ENCODE measurements at places on chromosomes 4 and X.
A peak's percentile ranks its signal among the peaks of the same experiment; 100 is the strongest.

GRCh38 chrX:13412208-13412600, 92.4 kb upstream of the ATXN3L start:
- DNase-seq, result no peak

- peak; percentile 45 for DNase-seq
Measured at GRCh38 chr4:47032405-47033106, 1.2 kb downstream of the GABRB1 start.

DNA sequence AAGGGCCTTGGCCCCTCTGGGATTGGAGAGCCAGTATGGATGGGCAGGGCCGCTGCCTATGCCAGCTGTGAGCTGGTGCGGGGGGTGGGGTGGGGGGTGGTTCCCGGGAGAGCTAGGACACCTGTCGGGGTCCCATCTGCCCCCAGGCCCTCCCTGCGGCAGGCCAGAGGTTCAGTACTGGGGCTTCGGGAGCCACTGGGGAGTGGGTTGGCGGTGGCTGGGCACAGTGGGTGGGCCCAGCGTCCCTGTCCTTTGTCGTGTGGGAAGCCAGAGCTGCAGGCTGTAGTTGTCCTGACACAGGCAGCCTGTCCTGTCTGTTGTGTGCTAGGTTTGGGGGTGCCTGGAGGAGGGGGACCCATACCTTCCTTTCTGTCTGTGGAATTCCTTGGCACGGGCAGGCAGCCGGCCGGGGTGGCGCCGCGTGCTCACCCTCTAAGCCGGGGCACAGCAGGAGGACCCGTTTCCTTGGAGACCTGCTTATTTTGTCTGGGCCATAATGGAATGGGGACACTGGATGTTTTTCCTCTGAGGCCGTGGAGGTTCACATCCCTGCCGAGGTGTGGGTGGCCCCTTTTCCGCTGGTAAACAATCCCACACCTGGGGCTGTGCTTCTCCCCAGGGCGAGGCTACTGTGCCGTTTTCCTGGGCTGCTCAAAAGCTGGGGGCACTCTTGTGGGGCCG, 14.8 kb downstream of the DOK7 start:
- DNase-seq, result no peak

- no peak for DNase-seq
Measured at GRCh38 chr4:62482355-62482754, 1282.2 kb downstream of the ADGRL3 start.

DNA sequence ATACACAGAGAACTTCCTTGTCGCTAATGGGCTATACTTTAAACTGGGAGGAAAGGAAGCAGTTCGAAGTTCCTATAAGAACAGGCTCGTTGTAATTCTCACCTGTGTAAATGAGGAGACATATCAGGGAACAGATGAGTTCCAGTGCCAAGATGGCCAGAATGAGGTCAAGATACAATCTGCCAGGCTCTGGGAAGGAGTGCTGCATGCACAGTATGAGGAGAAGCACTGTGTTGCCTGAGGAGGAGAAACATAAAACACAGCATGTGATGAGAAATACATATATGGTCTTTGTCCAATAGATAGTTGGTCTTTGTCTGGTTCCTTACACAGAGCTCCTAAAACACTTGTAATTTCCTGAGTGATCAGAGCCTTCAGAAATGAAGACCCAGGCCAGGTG, 24.3 kb downstream of the TMEM192 start:
- no peak for DNase-seq

DNA sequence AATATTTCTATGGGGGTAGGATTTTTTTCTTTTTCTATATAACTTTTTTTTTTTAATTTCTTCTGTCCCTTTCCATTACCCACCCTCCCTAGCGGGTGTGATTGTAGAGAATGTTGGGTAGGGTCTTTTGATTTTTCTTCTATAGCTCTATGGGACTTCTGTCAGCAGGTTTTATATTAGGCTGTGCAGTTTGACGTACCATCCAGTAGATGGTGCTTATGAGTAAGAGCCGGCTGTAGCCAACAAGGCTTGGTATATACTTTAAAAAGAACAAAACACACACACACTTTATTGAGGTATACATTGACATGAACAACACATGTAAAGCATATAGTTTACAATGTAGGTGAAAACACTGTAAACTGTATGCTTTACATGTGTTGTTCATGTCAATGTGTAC, 247.9 kb upstream of the POF1B start:
- DNase-seq, result no peak

All from stimulated activated CD4-positive, alpha-beta T cell treated with anti-CD3 and anti-CD28 coated beads, TNF-alpha, amount 100 ng/mL, for 24 hours (primary cell).